ENCODE measurements at places on chromosomes 5 and 9. TPM values are rescaled to one million over a fixed set of nuclear protein-coding genes. Genes with fewer than 3 reads are reported as not detected.

The PCDHB12 gene
- not detected for total RNA-seq

The C9orf43 gene
- total RNA-seq, result 0.60 TPM

The EPB41L4A gene
- total RNA-seq, result 0.08 TPM

The IFNA6 gene
- not detected for total RNA-seq

The TAL2 gene
- not detected for total RNA-seq

The REEP2 gene
- 0.33 TPM for total RNA-seq

The LCN9 gene
- total RNA-seq, result not detected

The AGXT2 gene
- not detected for total RNA-seq

The IL13 gene
- total RNA-seq, result not detected

The NTRK2 gene
- total RNA-seq, result 0.06 TPM

The GABRA6 gene
- not detected for total RNA-seq

The GABBR2 gene
- not detected for total RNA-seq

The SH3GL2 gene
- total RNA-seq, result not detected

The GAS1 gene
- 0.59 TPM for total RNA-seq

The ENTREP1 gene
- total RNA-seq, result 0.08 TPM

The NFIL3 gene
- total RNA-seq, result 31.0 TPM

The FRMD3 gene
- 0.53 TPM for total RNA-seq

The DBH gene
- total RNA-seq, result 1.7 TPM

The SLC6A3 gene
- not detected for total RNA-seq

The ADAMTS6 gene
- 2.0 TPM for total RNA-seq

The LVRN gene
- total RNA-seq, result not detected

The SLC22A4 gene
- 0.22 TPM for total RNA-seq

The TAF11L5 gene
- not detected for total RNA-seq

The RANBP6 gene
- 36.7 TPM for total RNA-seq

The HINT2 gene
- 12.6 TPM for total RNA-seq

The TSTD2 gene
- 23.8 TPM for total RNA-seq

The CTXN3 gene
- not detected for total RNA-seq

The NMUR2 gene
- total RNA-seq, result not detected

The SUSD1 gene
- 5.3 TPM for total RNA-seq

The PROB1 gene
- total RNA-seq, result 0.25 TPM

The SPINK4 gene
- not detected for total RNA-seq

The DAB2 gene
- total RNA-seq, result 0.47 TPM
